ENCODE measurements at places on chromosomes 6 and 20.

- DNase-seq = no peak
Measured at GRCh38 chr6:82712389-82712788, 348.8 kb downstream of the TPBG start.

GRCh38 chr6:34524971-34525370, 31.2 kb downstream of the SPDEF start:
- no peak for DNase-seq

- DNase-seq = no peak
Measured at GRCh38 chr20:12410783-12411182, 493.1 kb downstream of the BTBD3 start.

- DNase-seq = no peak
Measured at GRCh38 chr6:118908441-118908840, 14.5 kb downstream of the ASF1A start.

GRCh38 chr6:63864671-63865318, 229.2 kb downstream of the PHF3 start:
- no peak for DNase-seq

DNA sequence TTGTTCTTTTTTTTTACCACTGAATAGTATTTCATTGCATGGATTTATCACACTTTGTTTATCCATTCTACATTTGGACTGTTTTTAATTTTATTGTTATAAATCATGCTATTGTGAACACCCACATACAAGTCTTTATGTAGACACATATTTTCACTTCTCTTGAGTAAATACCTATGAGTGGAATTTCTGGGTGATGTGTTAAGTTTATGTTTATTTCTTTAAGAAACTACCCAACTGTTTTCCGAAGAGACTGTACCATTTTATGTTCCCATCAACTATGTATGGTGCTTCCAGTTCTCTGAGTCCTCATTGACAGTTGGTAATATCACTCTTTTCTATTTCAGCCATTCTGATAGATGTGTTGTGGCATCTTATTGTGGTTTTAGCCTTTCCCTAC, 54.0 kb downstream of the RIN2 start:
- no peak for DNase-seq

DNA sequence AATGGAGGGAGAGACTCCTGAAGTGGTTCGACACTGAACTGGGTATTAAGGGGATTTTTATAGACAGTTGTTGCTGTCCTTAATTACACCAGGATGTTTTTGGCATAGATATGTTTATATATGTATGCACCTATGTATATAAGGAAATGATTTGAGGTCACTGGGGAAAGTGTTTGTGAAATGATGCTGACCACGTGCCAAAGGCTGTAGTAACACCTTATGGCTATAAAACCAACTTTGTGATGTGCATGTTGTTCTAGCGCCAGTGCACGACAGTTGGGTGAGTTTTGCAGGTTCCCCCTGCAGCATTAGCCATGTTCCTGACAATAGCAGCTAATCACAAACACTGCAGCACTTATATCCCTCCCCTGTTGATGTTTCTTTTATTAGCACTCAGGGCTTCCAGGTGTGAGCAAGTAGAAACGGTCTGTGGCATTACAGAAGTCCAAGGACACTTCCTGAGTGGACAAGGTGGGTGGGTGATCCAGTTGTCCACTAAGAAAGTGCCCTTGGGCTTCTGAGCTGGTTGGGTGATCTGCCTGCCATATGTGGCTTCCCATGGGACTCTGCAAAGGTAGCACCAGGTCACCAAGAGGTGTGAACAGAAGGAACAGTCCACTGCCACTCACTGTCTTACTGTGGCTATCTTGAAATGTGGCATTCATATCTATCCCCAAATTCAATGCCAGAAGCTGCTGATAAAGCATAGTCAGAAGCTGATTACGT, 63.0 kb upstream of the RBM24 start:
- no peak for DNase-seq

DNA sequence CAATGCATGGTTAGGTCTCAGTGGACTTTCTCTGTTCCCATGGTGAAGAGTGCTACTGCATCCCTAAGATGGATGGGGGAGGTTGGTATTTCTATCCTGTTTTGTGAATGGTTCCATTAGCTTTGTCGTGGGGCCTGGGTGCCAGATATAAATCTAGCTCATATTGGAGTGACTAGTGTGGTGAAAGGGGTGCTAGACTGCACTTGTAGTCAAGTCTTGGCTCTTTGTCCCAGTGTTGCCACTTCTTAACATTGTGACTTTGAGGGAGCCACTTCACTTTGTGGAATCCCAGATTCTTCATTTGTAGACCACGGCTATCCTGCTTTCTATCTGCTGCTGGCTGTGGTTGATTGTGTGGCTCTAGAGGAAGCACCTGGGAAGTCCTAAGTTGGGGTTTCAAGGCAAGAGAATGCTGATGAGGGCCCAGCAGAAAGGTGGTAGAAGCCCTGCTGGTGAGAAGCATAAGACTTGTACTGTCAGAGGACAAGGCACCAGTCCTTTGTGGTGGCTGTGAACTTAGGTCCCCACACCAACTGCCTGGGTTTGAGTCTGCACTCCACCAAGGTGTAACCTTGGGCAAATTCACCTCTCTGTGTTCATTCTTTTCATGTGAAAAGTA, 44.1 kb downstream of the VAPB start:
- DNase-seq = no peak

DNA sequence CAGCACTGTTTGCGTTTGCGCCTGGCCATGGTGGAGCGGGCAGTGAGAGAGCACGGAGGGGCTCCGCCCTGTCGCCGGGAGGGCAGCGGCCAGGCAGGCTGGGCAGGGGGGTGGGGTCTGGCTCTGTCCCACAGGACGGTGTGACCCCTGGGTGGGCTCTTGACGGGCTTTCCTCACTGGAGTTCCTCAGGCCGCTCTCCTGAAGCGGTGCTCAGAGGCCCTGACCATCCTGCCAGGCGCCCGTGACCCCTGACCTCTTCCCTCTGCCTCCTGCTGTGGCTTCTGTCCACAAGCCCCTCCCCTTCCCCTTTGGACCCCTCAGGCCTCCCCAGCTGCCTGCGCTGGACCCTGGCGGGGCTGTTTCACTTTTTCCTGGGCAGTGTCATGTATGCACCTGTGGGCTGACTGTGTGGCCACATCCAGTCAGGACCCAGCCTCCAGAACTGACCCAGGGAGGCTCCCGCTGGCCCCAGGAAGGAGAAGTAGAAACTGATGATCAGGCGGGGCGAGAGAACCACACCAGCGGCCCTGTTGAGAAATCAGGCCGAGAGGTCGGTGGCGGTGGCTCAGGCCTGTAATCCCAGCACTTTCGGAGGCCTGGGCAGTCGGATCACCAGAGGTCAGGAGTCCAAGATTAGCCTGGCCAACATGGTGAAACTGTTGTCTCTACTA, 1.2 kb downstream of the OGFR start:
- no peak for DNase-seq

GRCh38 chr6:148271711-148272439, 70.8 kb upstream of the SASH1 start:
- no peak for DNase-seq

DNA sequence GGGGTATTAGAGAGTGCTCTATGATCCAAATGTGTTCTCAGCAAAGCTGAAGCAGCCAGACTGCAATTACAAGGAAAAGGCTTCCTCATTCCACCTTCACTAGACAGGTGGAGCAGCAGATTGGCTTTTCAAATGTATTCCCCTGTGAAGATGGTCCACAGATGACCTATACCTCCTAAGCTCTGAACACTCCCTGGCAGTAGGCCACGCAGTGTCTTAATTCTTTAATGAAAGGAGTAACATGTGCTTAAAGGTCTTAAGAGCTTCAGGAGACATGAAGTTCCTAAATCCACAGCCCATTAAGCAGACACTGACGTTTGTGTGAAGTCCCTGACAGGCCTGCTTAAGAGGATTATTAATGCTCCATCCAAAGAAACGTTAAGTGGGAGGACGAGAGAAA, 138.9 kb upstream of the NUP153 start:
- DNase-seq = no peak

DNA sequence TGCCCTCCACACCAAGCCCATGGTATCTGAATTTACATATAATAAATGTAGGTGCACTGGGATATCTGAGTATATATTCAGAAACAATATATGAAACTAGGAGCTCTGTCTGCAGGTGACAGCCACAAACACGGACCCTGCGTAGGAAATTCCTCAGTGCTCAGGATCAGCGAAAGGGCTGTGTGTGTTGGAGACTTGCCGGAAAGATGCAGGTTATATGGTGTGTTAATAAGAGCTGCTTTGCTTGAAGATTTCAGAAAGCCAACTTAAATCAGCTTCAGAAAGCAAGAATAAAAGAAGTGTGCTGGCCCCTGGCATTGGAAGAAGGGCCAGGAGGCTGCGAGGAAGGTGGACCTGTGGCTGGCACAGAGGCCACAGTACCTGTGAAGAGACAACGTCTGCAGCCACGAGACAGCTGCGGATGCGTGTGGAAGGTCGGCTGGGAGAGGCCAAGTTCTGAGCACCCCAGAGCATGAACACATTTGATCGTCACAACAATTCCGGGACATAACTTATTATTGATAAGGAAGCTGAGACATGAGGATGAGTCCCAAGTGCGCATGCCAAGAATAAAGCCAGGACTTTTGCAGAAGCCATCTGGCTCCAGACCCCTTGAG, 183.2 kb downstream of the DLL1 start:
- no peak for DNase-seq

DNA sequence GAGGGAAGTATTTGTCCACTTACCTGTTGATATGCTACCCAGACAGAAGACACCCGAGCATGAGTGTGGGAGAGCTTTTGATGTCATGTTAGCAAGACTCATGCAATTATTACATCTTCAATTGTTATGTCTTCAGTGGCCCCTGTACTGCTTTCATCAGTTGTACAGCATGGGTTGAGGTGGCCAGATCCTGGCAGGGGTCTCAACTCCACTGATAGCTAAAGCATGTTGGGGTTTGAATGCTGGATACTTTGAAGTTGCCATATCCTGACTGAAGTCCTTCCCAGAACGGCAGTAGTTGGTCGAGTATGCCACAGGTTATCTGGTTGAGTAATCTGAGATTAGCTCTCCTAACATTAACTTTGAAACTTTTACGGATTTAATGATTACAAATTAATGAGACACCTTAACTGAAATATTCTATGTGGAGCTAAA, 46.7 kb downstream of the LRRN4 start:
- no peak for DNase-seq

DNA sequence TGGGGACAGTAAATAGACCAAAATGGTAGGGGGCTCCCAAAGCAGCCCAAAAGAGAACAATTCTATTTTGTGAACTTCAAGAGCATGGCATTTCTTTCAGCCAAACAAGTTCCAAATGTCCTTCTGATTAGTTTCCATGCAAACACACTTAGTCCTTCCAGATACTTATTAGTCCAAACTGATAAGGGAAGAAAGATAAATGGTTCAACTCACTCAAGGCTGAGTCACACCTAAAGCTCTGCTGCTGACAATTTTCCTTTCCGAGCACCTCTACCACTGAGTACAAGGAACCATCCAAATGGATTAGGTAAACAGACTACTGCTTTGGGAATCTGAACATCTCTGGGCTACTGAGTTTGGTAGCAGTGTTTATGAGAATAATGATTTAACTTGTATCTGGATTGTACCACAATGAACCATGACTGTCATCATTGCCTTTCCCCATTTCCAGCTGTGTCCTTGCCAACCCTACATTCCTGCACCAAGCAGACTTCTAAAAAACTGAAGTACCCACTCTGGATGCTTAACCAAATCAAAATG, 71.2 kb downstream of the TNFRSF21 start:
- DNase-seq = no peak

DNA sequence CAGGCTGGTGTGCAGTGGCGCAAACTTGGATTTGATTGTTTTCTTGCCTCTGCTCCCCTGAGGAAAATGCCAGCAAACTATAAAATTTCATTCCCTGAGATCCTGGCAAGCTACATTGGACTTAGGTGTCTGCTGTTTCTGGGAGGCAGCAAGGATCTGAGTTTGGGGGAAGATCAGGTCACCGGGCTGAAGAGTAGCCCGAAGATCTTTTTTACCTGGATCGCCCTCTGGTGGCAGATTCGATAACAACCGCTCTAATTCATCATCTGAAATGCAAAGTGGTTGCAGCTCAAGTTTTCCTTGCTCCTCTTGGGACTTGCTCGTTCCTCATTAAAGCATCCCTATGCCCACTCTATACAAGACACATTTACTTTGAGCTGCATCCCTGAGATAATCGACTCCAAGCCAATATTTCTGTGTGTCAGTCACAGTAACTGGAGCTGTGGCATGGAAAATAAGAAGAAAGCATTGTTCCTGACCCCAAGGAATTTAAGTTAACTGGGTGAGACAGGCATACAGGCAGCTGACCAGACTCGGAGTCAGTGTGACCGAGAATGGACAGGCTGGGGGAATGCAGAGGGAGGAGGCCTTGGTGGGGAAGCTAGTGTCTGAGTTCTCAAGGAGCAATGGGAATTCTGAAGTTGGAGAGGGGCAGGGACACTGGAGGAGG, 131.8 kb upstream of the PROKR2 start:
- DNase-seq = peak; percentile 43

DNA sequence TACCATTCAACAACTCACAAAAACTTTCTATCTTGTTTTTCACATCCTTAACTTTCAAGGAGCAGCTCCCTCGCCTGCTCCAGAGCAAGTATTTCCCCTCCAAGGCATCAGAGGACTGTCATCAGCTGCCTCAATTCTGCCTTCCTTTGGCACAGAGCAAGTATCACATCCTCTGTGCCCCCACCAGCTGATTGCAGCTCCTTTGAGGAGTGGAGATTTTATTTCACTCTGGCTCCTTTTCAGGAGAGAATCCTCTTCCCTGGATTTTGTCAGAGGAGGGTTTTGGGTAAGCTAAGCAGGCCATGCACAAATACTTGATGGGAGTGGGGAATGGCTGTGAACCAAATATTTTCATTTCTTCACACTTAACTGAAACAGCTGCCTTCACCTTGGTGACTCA, 610.5 kb upstream of the FLRT3 start:
- DNase-seq = no peak

DNA sequence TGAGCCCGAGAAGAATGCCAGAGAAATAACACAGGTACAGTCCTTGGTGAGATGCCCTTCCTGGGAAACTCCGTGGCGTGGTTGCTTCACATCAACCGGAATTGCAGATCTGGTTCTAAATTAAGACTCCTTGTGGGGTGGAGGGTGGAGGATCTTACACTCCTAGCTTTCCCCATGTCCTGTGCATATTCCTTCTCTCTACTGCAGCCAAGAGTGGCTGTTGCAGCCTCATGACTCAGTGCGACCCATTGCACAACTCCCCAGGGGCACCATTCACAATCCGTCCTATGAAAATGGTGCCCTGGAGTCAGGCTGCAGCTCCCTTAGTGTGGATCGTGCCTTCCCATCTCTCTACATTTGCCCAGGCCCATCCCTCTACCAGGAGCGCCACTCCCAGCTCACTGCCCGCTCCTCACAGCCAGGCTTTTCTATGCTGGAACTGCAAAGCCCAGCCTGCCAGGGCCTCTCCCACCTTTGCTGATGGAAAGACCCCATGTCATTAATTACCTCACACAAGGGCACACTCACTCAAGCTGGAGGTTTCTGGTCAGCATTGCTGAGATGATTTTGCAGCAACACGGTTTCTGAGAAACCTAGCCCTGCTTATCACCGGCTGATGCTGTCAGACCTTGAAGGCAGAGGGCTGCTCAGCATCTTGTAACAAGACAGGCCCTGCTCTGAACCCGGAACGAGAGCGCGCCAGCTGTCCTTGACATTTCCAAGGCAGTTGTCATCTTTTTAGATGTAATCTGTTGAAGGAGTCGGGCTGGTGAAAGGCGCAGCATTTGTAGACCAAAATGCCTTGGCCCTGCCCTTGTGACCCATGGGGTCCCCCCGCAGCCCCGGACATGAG, 39.7 kb downstream of the SIRPA start:
- DNase-seq = no peak
